Mesothelial cell of epicardium (in vitro differentiated cells): ENCODE measurements at places on chromosomes 5 and 9.
A peak's percentile ranks its signal among the peaks of the same experiment; 100 is the strongest.

DNA sequence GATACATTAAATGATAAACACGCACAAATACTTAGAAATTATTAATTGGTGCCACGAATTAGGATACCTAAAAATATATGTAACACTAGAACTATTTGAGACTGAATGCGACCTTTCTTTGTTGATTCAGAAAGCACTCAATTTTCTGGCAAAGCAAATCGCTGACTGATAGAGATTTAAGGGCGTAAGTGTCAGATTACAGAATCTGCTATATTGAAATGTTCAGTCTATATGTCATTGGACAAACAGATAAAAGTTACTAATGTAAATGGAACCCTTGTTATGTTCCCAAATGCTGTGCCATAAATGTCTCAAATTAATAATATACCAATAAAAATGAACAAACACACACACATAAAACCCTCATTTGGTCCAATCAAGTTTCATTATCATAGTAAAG, 137.9 kb downstream of the MPDZ start:
- H3K27me3 ChIP-seq: no peaks in the 10 kb centered on the region
- DNase-seq: no peak
- peaks cover 20% of the 10 kb centered on the region for H3K36me3 ChIP-seq

DNA sequence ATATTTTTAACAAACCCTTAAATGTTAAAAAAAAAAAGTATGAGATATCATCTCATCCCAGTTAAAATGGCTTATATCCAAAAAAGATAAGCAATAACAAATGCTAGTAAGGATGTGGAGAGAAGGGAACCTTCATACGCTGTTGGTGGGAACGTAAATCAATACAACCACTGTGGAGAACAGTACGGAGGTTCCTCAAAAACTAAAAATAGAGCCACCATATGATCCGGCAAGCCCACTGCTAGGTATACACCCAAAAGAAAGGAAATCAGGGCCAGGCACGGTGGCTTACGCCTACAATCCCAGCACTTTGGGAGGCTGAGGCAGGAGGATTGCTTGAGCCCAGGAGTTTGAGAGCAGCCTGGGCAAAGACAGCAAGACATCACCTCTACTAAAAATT, 3.0 kb downstream of the MTMR12 start:
- DNase-seq: no peak
- no peak overlapping the region for H3K27ac ChIP-seq
- H3K4me3 ChIP-seq: no peak overlapping the region
- H3K36me3 ChIP-seq: peaks cover 3% of the 10 kb centered on the region
- no peaks in the 10 kb centered on the region for H3K27me3 ChIP-seq
- peaks cover 26% of the 10 kb centered on the region for H3K4me1 ChIP-seq

GRCh38 chr9:35774907-35775635, 16.3 kb upstream of the NPR2 start:
- H3K4me1 ChIP-seq: peaks cover 8% of the 10 kb centered on the region
- H3K4me3 ChIP-seq: no peak overlapping the region
- H3K36me3 ChIP-seq: peaks cover under 1% of the 10 kb centered on the region

DNA sequence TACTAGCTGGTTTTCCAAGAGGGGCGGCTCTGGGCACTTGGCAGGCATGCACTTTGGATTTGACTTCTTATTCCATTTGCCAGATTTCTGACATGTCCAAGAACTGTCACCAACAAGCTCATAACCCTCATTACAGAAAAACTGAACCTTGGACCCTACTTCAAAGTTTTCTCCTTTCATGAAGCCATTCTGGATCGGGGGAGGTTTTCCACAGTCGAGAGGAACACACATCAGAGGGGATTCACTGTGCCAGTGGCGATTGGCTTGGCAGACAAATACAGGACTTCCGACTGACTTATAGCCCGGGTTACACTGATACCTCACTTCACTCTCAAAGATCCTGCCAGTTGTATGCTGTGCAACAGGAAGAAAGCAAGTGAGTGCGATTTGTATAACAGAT, 70.9 kb upstream of the TXNDC8 start:
- no peak for DNase-seq
- no peak overlapping the region for H3K4me3 ChIP-seq
- no peaks in the 10 kb centered on the region for H3K4me1 ChIP-seq
- no peaks in the 10 kb centered on the region for H3K27me3 ChIP-seq
- peaks cover 32% of the 10 kb centered on the region for H3K36me3 ChIP-seq
- H3K27ac ChIP-seq: no peak overlapping the region

- no peak overlapping the region for H3K4me3 ChIP-seq
- H3K27ac ChIP-seq: no peak overlapping the region
- H3K27me3 ChIP-seq: no peaks in the 10 kb centered on the region
- H3K4me1 ChIP-seq: no peaks in the 10 kb centered on the region
Measured at GRCh38 chr9:108905494-108905893, 28.4 kb downstream of the ELP1 start.

GRCh38 chr9:137053944-137054931, at the start of gene ENTPD2:
ENTPD2 (minus strand) TSS chr9:137054061; CDS start chr9:137053997, 64 bp downstream.
- H3K4me1 ChIP-seq: peaks cover 8% of the 10 kb centered on the region
- H3K4me3 ChIP-seq: peak within 1 kb of the TSS; percentile 31

DNA sequence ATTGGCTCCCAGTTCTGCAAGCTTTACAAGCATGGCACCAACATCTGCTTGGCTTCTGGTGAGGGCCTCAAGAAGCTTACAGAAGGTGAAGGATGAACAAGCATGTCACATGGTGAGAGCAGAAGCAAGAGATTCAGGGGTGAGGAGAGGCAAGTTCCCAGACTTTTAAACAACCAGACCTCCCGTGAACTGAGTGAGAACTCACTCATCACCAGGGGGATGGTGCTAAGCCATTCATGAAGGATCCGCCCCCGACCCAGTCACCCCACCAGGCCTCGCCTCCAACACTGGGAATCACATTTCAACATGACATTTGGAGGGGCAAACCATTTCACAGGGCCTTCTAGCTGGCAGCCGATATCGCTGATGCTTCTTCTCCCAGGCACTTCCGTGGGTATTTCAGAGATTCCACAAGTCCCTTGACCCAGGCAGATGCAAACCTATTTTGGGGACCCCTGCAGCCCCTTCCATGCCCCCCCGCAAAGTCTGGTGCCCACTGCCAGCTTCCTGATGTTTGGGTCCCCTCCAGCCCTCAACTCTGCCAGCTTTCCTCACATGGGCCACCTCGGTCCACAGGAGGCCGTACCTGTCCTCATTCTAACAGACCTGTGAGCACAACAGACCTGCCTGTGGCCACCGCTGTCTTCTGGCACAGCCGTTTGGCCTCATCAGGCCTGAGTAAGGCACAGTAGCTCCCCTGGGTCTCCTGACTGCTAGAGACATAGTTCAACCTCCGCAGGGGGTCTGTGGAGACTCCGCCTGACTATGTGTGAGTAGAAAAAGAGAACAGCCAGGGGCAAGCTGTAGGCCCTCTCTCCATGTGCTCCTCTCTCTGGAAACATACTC, 60.7 kb upstream of the ANGPTL2 start:
- H3K36me3 ChIP-seq: no peaks in the 10 kb centered on the region
- H3K4me1 ChIP-seq: peaks cover 16% of the 10 kb centered on the region

GRCh38 chr5:155064580-155064979, 51.0 kb downstream of the KIF4B start:
- H3K36me3 ChIP-seq: no peaks in the 10 kb centered on the region
- no peaks in the 10 kb centered on the region for H3K4me1 ChIP-seq
- no peak overlapping the region for H3K27ac ChIP-seq
- peaks cover 21% of the 10 kb centered on the region for H3K27me3 ChIP-seq
- DNase-seq: no peak
- no peak overlapping the region for H3K4me3 ChIP-seq

DNA sequence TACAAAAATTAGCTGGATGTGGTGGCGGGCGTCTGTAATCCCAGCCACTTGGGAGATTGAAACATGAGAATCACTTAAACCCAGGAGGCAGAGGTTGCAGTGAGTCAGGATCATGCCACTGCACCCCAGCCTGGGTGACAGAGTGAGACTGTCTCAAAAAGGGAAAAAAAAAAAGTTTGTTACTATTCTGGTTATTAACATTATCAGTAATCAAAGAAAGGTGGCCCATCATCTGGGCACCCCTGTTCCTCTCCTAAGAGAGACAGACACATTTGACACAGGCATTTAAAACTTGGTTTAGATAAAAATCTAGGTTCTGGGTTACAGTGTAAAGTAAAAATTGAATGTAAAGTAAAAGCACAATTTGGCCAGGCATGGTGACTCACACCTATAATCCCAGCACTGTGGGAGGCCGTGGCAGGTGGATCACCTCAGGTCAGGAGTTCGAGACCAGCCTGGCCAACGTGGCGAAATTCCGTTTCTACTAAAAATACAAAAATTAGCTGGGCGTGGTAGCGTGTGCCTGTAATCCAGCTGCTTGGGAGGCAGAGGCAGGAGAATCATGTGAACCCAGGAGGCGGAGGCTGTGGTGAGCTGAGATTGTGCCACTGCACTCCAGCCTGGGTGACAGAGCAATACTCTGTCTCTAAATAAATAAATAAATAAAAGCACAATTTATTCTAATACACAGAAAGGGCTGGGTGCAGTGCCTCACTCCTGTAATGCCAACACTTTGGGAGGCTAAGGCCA, 16.7 kb upstream of the PHYHD1 start:
- H3K4me1 ChIP-seq: no peaks in the 10 kb centered on the region
- H3K36me3 ChIP-seq: peaks cover 18% of the 10 kb centered on the region
- DNase-seq: no peak
- no peak overlapping the region for H3K27ac ChIP-seq
- no peaks in the 10 kb centered on the region for H3K27me3 ChIP-seq

- no peak overlapping the region for H3K27ac ChIP-seq
- no peak for DNase-seq
- H3K4me1 ChIP-seq: no peaks in the 10 kb centered on the region
Measured at GRCh38 chr9:71271602-71272001, 150.2 kb upstream of the TRPM3 start.

- no peaks in the 10 kb centered on the region for H3K27me3 ChIP-seq
- peak within 1 kb of the TSS; percentile 77 for H3K4me3 ChIP-seq
- peaks cover 28% of the 10 kb centered on the region for H3K4me1 ChIP-seq
- H3K27ac ChIP-seq: peak within 1 kb of the TSS; percentile 91
Measured at GRCh38 chr9:136807281-136808074, at the start of gene RABL6. RABL6 (plus strand) TSS chr9:136807948; CDS start chr9:136808197, 249 bp downstream.

GRCh38 chr5:75524071-75524470, 12.4 kb downstream of the POLK start:
- H3K4me1 ChIP-seq: peaks cover 5% of the 10 kb centered on the region
- no peak overlapping the region for H3K27ac ChIP-seq
- DNase-seq: no peak
- H3K36me3 ChIP-seq: peaks cover 29% of the 10 kb centered on the region
- no peak overlapping the region for H3K4me3 ChIP-seq

DNA sequence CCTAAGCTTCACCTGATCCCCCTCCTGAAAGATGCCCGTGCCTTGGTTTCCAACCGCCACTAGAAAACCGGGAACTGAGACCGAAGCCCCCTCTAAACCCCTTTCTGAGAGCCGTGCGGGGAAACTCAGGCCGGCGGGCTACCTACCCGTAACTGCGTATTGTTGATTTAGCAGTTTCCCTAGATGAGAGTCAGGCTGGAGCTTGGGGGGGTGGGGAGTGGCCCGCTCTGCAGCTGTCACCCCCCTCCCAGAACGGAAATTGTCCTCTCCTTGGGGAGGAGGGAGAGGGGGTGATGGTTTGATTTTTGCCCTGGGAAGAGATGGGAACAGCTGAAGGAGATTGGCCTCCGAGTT, 2.5 kb downstream of the CXXC5 start:
- peak overlapping the region; percentile 78 for H3K27ac ChIP-seq
- peaks cover 70% of the 10 kb centered on the region for H3K4me1 ChIP-seq
- peak overlapping the region; percentile 95 for H3K4me3 ChIP-seq
- no peak for DNase-seq

GRCh38 chr9:89442501-89442978, 55.4 kb downstream of the SEMA4D start:
- no peak overlapping the region for H3K4me3 ChIP-seq
- no peaks in the 10 kb centered on the region for H3K36me3 ChIP-seq
- DNase-seq: no peak
- H3K27ac ChIP-seq: no peak overlapping the region
- no peaks in the 10 kb centered on the region for H3K27me3 ChIP-seq
- no peaks in the 10 kb centered on the region for H3K4me1 ChIP-seq

- peaks cover 18% of the 10 kb centered on the region for H3K4me1 ChIP-seq
- no peak overlapping the region for H3K4me3 ChIP-seq
- no peaks in the 10 kb centered on the region for H3K27me3 ChIP-seq
- H3K36me3 ChIP-seq: peaks cover 2% of the 10 kb centered on the region
Measured at GRCh38 chr5:81204205-81204604, 28.9 kb upstream of the CKMT2 start.

DNA sequence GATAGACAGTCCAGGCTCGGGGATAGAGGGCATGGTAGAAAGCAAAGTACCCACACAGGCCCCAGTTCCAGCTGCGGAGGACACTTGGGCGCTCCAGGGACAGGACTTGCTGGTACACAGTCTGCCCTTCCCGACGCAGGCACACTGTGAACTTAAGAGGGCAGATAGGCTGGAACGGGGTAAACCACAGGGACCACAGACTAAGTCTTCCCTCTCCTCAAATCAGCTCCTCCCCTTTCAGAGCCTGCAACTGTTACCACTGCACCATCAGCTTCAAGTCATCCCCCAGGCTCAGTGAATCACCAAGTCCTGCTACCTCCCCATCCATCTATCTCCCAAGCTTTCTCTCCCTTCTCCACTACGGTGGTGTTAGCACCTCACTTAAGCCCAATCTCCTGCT, 7.3 kb downstream of the GBA2 start:
- no peak for DNase-seq
- H3K27ac ChIP-seq: no peak overlapping the region
- H3K4me3 ChIP-seq: no peak overlapping the region
- no peaks in the 10 kb centered on the region for H3K27me3 ChIP-seq

GRCh38 chr9:121783521-121784507, 132.4 kb downstream of the DAB2IP start:
- no peak overlapping the region for H3K27ac ChIP-seq
- peaks cover 23% of the 10 kb centered on the region for H3K36me3 ChIP-seq

DNA sequence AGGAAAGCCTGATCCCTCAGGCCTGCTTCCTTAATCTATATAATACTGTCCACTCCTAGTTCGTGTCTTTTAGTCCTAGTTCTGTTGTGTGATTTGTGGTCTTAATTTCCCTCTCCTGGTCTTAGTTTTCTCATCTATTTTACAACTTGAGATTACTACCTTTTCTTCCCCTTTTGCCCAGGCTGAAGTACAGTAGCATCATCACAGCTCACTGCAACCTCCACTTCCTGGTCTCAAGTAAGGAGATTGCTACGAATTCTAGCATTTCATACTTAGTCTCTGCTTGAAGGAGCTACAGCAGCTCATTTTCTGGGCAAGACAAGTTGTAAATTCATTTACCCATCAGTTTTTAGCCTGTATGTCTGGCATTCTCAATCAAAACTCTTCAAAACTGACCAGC, 5.5 kb downstream of the TRIM32 start:
- peak overlapping the region; percentile 25 for H3K27ac ChIP-seq
- peaks cover 8% of the 10 kb centered on the region for H3K36me3 ChIP-seq
- H3K4me1 ChIP-seq: peaks cover 54% of the 10 kb centered on the region
- no peak for DNase-seq

- no peak overlapping the region for H3K27ac ChIP-seq
- H3K36me3 ChIP-seq: no peaks in the 10 kb centered on the region
- H3K4me3 ChIP-seq: no peak overlapping the region
- DNase-seq: no peak
Measured at GRCh38 chr9:18608371-18608770, 134.4 kb downstream of the ADAMTSL1 start.

- no peaks in the 10 kb centered on the region for H3K36me3 ChIP-seq
- no peak overlapping the region for H3K4me3 ChIP-seq
- no peaks in the 10 kb centered on the region for H3K4me1 ChIP-seq
- no peak for DNase-seq
Measured at GRCh38 chr5:1561402-1561929, 37.7 kb upstream of the LPCAT1 start.
